Pancreas (tissue), 10 donors: ENCODE measurements at places on chromosomes 12 and 14. TPM values are rescaled to one million over a fixed set of nuclear protein-coding genes. Genes with fewer than 3 reads are reported as not detected.
A peak's percentile ranks its signal among the peaks of the same experiment; 100 is the strongest.

DNA sequence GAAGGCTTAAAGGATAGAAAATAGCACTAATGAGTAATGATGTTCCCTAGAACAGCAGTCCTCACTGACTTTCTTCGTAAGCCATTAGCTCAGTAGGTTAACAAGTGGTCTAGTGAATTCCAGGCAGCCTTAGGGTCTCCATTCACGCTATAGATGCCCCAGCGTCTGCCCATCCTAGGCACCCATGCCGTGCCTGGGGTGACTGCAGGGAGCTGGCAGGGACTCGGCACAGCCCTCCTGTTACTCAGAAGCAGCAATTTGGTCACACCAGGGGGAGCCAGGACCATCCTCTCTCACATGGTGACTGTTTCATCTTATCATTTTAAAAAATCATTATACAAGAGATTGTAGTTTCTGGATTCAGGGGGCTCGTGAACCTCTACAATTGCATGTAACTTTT lies 66.0 kb upstream of the TRAF3 start:
- no peak for DNase-seq

GRCh38 chr12:11621797-11622423 lies 27.6 kb upstream of the ETV6 start:
- DNase-seq, result no peak

- DNase-seq, result no peak
Measured at GRCh38 chr12:4829161-4829792, 80.4 kb upstream of the KCNA1 start.

DNA sequence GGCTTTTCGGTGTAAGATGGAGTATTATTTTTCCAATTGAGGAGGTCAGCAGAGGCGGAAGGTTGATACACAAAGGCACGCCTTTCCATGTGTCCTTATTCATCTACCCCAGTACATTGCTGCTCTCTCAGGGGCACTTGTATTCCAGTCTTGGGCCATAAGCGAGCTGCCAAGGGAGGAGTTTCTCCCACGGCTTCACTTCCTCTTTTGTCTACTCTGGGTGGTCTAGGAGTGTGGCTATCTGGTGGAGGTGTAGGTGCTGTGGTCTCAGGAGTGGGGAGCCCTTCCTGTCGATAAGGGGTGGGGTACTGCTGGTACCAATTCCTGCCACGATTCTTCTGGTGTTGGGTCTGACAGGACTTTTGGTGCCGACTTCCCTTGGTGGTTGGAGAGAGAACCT lies 73.4 kb downstream of the GAS2L3 start:
- no peak for DNase-seq

GRCh38 chr12:109671502-109671901 lies 42.1 kb upstream of the FAM222A start:
- DNase-seq, result no peak

GRCh38 chr12:95837240-95838038 lies 21.3 kb upstream of the SNRPF start:
- DNase-seq, result no peak

DNA sequence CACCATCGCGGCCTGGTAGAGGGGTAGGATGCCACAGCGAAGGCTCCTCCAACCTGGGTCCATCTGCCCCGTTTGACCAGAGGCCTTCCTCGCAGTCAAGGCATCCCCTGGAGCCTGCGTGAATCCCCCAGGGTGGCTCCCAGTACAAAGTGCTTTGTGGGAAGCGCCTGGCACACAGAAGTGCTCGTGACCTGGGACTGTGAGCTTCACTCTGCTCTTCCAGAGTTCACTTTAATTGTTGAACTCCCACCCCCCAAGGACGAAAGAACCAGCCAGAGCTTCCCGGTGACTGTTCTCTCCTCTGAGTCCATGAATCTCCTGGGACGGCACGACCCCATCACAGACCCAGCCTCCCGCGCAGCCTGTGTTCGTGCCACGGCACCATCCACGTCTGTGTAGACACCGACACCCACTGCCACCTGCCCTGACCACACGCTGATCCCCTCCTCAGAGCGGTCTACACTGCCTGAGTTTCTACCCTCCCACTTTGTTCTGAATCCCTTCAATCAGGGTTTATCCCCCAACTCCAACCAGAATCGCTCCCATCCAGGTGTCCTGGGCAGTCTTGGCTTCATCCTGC lies 15.9 kb downstream of the P2RX2 start:
- DNase-seq, result no peak

GRCh38 chr12:102876883-102877282 lies 40.2 kb downstream of the PAH start:
- DNase-seq, result no peak

- no peak for DNase-seq
Measured at GRCh38 chr12:117489671-117490070, 128.2 kb upstream of the NOS1 start.

DNA sequence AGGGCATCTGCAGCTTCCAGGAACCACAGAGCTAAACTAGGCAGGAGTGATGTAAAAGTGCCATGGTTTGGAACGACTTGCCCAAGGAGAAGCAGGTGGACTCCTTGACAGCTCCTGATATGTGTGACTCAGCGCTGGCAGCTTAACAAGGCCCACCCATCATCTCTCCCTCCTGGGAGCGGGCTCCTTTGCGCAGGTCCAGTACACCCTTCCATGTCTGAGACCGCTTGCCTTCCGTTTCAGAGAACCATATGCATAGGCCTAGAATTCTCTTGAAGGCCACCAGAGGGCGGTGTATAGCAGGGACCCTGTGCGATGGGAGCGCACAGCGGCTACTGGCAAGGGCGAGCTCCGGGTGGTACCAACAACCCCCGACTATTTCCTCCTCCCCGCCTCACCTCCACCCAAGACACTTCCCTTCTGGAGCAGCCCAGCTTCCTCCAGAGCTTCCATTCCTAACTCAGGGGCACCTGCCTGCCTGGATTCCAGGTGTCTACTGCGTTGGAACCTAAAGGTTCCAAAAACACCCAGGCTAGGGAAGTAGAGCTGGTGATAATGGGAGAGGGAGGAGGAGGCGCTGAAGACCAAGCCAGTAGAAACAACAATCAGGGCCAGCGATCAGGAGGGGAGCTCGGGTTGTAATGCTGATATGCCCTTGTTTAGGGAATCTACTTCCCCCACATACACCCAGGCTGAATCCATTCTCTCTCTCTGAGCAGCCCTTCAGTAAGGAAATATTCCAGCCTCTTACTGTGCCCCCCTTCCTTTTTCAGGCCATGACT lies 6.3 kb downstream of the DHH start:
- DNase-seq, result peak; percentile 73

- DNase-seq, result no peak
Measured at GRCh38 chr14:52700701-52701172, 5.4 kb upstream of the ERO1A start.

GRCh38 chr12:29012673-29013072 lies 136.4 kb upstream of the FAR2 start:
- no peak for DNase-seq

- no peak for DNase-seq
Measured at GRCh38 chr14:35687335-35687939, 121.7 kb downstream of the RALGAPA1 start.

GRCh38 chr14:70857496-70857890 lies 48.2 kb upstream of the MAP3K9 start:
- no peak for DNase-seq

MSRB3 gene
- 3.8 TPM for total RNA-seq

DPY19L2 gene
- 1.8 TPM for total RNA-seq

MMP14 gene
- total RNA-seq, result 146 TPM

LRRC9 gene
- not detected for total RNA-seq

IGFBP6 gene
- total RNA-seq, result 7.7 TPM

PZP gene
- total RNA-seq, result 0.05 TPM

ATXN2 gene
- 25.7 TPM for total RNA-seq

GLS2 gene
- 14.6 TPM for total RNA-seq
